Stimulated activated CD8-positive, alpha-beta memory T cell treated with anti-CD3 and anti-CD28 coated beads, Interleukin-4, amount 100 ng/mL, for 4 hours (primary cell): ENCODE measurements at places on chromosomes 4 and X.

GRCh38 chr4:110869862-110870572 lies 247.1 kb upstream of the PITX2 start:
- no peak for DNase-seq

DNA sequence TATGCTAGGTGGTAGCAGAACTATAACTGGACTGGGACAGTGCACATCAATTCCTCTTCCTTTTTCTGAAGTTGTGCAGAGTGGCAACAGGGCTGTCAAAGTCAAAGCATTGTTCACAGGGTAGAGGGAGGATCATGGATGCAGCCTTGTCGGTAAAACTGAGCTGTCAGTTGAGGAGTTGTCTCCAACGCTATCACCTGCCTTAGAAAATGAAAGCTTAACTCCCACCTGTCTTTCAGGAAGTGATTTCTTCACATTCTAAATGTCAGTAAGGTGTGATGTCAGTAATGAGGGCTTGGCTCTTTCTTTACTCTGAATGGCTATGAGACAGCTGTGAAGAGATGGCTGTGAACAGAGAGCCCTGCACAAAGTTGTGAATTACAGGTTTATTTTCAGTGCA lies 66.4 kb upstream of the BANK1 start:
- no peak for DNase-seq

- no peak for DNase-seq
These were observed 31.9 kb upstream of the SORCS2 start for GRCh38 chr4:7160439-7160838.

DNA sequence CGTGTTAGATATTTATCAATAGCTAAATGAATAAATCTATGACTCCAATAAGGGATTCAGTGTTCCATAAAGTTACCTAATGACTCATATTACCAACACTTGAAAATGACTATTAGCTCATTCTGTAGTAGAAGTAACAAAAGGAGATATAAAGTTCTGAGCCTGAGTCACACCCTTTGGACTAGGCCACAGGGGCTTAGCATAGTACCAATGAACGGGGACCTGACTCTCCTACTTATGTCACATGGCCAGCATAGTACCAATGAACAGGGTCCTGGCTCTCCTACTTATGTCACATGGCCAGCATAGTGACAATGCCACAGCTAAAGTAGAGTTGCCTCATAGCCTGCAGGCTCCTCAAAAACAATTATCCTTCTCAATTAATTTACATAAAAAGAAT lies 43.7 kb downstream of the MAGEB16 start:
- DNase-seq = no peak

GRCh38 chr4:109332926-109333464 lies 30.5 kb upstream of the COL25A1 start:
- no peak for DNase-seq

- no peak for DNase-seq
These were observed 24.5 kb downstream of the FLNA start for GRCh38 chrX:154349979-154350378.

GRCh38 chr4:150739591-150739990 lies 157.6 kb downstream of the MAB21L2 start:
- DNase-seq = no peak

GRCh38 chrX:154730253-154730891 lies 20.5 kb downstream of the GAB3 start:
- DNase-seq = no peak

DNA sequence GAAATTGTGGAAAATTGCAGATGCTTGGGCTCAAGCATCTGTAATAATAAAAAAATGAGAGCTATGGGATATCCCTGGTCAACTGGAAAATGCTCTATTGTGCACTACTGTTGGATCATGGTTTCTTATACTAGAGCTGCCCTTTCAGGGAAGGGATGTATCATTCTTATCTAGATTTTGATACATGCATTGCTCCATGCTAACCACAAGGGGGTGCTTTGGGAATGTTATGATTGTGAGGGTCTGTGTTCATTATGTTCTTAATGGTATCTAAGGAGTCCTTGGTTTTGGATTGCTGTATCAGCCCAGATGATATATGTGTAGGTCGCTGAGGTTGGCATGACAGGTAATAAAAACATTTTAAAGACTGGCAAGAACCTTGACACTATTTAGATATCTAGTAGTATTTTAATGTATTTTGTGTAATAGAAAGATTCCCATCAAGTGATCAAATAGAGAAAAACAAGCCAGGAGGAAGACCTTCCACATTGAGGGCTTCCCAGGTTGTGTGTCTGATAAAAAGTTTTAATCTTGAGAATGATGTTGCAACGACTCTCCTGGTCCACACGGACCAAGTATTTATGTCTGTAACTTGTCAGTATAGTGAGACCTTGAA lies 49.2 kb upstream of the TLR2 start:
- DNase-seq = no peak

DNA sequence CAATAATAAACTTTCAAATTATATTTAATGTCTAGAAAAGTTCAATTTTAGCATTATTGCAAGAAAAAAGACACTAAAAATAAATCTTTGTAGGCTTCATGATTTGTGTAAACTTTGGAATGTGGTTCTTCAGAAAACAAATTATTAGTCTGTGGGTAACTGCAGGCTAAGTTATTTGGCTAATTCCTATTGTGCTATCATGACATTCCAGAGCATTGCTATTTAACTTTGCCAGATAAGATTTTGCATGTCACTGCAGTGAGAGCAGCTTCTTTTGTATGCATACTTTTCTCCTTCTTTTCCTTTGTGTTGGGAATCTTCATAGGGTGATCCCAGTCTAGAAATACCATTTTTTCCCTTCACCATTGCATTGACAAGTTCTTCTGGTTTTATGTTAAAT lies 130.0 kb downstream of the AWAT2 start:
- DNase-seq = no peak

- no peak for DNase-seq
These were observed 10.1 kb downstream of the TKTL1 start for GRCh38 chrX:154305541-154306205.

DNA sequence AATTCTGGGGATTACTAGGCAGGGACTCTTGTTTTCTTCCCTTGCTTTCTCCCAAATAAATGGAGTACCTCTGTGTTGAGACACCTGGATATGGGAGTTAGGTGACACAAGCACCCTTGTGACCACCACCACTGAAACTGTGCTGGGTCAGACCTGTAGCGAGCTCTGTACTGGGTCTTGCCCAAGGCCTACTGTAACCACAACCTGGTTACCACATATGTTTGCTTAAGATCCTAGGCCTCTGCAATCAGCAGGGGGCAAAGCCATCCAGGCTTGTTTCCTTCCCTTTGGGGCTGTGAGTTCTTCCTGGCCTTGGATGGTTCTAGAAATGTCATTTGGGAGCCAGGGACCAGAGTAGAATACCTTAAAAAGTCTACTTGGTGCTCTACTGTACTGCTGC lies 49.4 kb downstream of the LPAR4 start:
- DNase-seq = no peak

GRCh38 chr4:68904786-68905185 lies 46.8 kb downstream of the UGT2A3 start:
- DNase-seq = no peak

DNA sequence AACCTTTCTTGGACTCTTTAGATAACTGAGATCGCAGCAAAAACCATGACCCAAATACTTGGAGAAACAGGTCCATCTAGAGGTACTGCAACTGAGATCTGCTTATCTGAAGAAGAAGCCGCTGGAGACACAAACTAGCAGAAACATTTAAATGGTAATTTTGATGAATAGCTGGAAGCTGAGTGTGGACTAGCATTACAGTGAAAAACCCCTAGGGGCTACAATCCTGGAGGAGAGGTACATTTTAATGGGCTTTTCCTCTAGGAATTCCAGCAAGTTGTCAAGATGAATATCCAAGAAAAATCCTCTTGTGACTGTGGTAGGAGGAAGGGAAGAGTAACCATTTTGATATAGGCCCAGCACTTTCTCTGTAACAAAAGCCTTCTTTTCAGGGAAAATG lies 592.5 kb upstream of the GRIA3 start:
- no peak for DNase-seq

DNA sequence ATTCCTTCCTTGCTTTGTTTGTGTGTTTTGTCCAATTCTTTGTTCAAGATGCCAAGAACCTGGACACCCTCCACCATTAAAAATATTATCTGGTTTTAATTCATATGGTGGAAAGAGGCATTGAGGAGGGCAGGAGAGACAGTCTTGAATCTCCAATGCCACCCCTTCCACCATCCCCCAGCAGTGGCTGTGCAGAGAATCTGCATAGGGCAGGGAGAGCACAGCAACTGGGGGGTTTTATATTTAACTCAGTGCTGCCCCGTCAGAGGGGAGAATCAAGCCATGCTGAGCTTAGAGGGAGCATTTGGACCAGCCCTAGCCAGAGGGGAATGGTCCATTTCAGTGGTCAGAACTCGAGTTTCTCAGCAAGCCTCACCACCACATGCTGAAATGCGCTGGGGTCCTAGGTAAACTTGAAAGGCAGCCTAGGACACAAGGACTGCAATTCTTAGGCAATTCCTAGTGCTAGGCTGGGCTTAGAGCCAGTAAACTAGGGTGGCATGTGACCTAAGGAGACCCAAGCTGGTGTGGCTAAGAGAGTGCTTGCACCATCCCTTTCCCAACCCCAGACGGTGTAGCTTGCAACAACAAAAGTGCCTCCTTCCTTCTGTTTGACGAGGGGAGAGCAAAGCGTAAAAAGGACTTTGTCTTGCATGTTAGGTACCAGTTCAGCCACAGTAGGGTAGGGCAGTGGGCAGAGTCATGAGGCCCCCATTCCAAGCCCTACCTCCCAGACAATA lies 34.2 kb downstream of the CCDC158 start:
- DNase-seq = no peak

- DNase-seq = no peak
These were observed 7.6 kb downstream of the MAD2L1 start for GRCh38 chr4:120059036-120059435.

GRCh38 chr4:118177126-118177525 lies 142.8 kb downstream of the NDST3 start:
- no peak for DNase-seq

DNA sequence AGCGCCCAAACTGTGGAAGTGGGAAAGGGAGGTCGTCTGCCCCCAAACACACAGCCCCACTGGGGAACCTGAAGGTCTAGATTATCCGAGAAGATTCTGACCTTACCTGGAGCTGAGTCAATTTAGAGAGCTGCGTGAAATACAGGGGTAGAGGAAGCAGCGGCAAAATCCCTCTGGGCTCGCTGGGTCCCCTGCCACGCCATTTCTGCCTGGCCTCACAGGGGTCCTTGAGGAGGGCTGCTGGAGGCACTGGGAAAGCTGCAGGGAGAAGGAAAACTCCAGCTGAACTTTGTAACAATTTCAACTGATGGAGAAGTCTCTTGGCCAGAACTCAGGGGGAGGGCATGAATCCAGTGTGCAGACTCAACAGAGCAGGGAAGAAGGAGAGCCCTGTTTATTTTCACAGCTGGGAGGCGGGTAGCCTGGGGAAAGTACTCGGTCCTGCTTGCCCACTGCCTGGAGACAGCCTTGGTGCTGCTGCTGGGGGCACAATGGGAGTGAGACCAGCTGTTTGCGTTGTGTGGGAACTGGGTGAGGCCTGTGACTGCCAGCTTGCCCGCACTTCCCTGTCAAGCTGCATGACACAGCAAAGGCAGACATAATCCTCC lies 93.2 kb upstream of the MAPK10 start:
- no peak for DNase-seq

- DNase-seq = no peak
These were observed 339 bp downstream of the TBC1D9 start for GRCh38 chr4:140755774-140756318.

- no peak for DNase-seq
These were observed 45.1 kb downstream of the NR3C2 start for GRCh38 chr4:148396986-148397673.

DNA sequence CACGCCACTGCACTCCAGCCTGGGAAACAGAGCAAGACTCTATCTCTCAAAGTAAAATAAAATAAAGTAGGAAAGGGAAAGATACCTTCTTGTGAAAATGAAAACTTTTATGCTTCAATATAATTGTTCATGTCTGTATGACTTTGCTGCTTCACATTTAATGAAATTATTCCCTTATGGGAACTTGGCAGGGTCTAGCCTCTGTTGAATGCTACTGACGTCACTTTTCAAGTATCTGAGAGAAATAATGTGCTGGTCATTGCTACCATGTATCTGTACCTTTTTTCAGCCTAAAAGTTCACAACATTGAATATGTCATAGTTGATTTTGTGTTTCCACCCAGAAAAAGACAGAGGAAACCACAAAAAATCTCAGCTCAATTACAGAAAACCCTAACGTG lies 65.2 kb downstream of the PRDM5 start:
- DNase-seq = no peak

- DNase-seq = no peak
These were observed 294.3 kb downstream of the GUCY2F start for GRCh38 chrX:109187473-109188168.

GRCh38 chrX:44899946-44900345 lies 27.0 kb downstream of the KDM6A start:
- DNase-seq = no peak

GRCh38 chrX:46561824-46562657 lies 11.5 kb upstream of the CHST7 start:
- DNase-seq = no peak

DNA sequence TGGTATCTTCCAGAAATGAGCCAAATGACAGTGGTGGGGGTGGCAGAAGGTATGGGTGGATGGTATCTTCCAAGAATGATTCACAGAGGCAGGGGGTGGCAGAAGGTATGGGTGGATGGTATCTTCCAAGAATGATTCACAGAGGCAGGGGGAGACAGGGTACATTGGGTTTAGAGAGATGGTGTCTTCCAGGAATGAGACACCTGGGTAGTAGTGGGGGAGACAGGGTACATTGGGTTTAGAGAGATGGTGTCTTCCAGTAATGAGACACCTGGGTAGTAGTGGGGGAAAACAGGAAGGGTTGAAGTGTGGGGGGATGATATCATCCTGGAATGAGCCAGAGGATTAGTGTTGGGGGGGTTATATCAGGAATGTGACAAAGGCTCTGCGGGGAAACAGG lies 62.0 kb downstream of the MAOA start:
- DNase-seq = no peak

DNA sequence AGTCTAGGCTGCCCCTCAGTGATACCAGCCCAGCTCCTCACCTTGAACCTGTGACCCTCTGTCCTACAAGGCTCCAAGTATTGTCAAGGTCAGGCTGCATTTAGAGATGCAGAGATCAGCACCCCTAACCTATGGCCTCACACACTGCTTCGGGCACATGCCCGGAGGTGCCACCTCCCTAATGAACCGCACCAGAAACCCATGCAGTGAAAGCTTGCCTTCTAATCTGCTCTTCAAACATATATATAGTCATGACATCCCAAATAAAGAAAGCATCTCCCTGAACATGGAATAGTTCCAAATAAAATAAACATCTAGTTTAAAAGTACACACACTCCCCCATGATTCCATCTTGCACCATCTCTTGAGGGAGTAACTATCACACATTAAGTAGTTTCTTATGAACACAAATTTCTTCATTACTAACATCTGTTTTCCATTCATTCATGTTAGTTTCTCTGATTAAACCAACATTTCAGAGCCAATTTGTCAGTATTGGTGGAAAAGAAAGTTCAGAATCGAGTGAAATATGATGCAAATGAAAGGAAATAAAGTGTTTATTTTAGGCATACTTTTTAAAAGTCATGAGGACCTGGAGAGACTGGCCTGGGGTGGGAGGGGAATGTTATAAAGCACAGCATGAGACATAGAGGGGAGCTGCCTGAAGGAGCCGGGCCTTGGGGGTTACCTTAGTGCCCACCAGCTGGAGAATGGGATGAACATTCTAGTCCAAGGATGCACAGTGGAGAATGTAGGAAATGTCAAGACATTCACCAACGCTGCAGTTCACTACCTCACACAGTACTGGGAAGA lies 19.2 kb downstream of the CC2D2A start:
- no peak for DNase-seq
